ENCODE measurements at places on chromosomes 11 and 22.

- peak; percentile 67 for DNase-seq
Measured at GRCh38 chr11:66313321-66314185, 3.3 kb downstream of the CD248 start.

- peak; percentile 20 for DNase-seq
Measured at GRCh38 chr11:10584071-10584501, 15.6 kb upstream of the LYVE1 start.

DNA sequence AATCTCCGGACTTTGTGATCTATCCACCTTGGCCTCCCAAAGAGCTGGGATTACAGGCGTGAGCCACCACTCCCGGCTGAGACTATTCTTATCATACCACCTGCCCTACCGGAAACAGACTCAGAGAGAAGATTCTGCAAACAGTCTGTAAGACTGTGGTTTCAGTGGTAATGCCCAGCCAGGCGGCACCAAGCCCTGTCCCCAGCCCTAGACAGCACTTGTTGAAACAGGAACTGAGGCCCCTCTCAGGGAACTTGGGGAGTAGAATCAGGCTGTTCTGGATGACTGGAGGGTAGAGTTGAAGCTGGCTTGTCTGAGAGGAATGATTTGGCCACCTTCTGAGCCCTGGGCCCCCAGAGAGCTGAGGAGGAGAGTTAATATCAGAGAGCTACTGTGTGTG, 1.3 kb upstream of the INSC start:
- DNase-seq: no peak

DNA sequence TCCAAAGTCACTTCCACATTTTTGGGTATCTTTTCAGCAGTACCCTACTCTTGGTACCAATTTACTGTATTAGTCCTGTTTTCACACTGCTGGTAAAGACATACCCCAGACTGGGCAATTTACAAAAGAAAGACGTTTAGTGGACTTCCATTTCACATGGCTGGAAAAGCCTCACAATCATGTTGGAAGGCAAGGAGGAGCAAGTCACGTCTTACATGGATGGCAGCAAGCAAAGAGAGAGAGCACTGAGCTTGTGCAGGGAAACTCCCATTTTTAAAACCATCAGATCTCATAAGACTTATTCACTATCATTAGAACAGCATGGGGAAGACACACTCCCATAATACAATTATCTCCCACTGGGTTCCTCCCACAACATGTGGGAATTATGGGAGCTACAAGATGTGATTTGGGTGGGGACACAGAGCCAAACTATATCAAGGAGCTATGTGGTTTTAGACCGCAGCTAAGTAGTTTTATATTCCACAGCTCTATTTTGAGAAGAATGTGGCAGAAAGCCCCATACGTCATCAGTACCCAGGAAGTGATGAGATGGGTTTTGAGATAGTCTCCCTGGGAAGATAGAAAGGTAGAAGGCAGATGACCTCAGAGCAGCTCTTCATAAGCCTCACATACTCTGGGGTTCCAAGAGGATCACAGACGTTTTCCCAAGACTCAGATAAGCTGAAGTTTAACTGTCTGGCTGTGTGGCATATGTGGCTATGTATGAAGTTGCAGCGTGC, 96.3 kb downstream of the APIP start:
- DNase-seq: no peak

GRCh38 chr11:71139516-71140205, 112.7 kb downstream of the SHANK2 start:
- DNase-seq: no peak

GRCh38 chr11:64850979-64851567, 6.6 kb upstream of the CDC42BPG start:
- DNase-seq: no peak

- no peak for DNase-seq
Measured at GRCh38 chr11:19674836-19675235, 37.8 kb upstream of the NAV2 start.

GRCh38 chr22:48340191-48340590, 1487.5 kb downstream of the BRD1 start:
- DNase-seq: no peak

Data from fibroblast of skin of right biceps (primary cell).